ENCODE measurements at places on chromosomes 5 and 9. TPM values are rescaled to one million over a fixed set of nuclear protein-coding genes. Genes with fewer than 3 reads are reported as not detected.

GARIN3 gene
- not detected for polyA plus RNA-seq

PCDHGA2 gene
- polyA plus RNA-seq, result not detected

DNA sequence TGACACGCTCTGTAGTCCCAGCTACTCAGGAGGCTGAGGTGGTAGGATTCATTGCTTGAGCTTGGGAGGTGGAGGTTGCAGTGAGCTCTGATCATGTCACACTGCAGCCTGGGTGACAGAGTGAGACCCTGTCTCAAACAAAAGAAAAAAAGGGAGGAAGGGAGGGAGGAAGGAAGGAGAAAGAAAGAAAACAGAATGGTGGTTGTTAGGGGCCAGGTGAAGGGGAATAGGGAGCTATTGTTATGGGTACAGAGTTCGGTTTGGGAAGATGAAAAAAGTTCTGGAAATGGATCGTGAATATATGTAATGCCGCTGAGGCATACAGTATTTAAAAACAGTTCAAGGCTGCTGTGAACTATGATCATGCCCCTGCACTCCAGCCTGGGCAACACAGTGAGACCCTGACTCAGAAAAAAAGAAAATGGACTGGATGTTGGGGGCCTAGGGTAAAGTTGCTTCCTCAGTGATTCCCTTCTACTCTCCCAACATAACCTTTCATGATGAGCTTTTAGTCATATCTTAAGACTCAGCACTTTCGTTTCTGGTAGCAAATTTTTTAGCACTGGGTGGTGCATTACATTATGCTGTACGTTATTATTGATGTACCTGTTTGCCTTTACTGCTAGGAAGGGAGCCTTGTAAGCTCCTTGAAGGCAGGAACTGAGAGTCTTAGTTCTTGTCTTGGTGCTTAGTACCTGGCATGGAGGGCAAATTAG is 4.0 kb downstream of the CTNNA1 start:
- no peak for DNase-seq

- DNase-seq, result no peak
Observed at GRCh38 chr5:132825033-132825833, 5.2 kb downstream of the SHROOM1 start.

DNA sequence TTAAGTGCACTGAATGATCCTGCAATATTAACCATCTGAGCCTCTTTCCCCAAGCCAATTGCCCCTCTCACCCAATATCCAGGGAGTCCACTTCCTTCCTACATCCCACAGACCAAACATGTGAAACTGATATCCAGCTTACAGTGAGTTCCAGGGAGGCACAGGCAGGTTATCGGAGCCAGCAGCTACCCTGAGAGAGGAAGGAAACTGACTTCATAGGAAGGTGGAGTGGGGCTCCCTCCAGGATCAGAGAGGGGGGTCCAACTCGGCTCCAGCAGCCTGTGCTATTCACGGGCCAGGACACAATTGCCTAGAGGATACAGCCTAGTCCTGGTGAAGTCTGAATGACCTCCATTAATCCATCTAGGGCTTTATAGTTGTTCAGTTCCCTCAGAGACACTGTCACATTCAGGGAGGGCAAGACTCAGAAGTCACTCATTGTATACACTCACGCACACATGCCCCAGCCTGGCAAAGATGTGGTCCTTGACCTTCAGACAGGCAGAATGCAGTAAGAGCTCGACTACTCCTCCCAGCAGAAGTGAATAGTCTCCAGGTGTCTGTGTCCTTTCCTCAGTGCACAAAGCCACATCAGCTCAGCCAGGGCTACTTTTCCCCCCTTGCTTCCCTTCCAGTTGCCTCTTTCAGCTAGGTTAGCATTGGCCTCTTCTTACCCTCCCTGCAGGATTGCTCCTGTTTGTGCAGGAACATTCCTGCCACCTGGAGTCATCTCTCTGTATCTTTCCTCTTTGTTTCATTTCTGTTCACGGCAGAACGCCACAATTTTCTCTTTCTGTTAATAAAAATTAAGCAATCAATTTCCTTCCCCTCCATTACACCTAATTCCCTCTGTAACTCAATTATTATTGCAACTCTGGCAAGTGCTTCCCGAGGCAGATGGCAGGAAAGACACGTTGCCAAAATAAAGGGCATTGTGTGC is 501.7 kb downstream of the ARHGEF28 start:
- DNase-seq, result no peak

GRCh38 chr5:45601424-45601823 is 94.8 kb downstream of the HCN1 start:
- no peak for DNase-seq

DNA sequence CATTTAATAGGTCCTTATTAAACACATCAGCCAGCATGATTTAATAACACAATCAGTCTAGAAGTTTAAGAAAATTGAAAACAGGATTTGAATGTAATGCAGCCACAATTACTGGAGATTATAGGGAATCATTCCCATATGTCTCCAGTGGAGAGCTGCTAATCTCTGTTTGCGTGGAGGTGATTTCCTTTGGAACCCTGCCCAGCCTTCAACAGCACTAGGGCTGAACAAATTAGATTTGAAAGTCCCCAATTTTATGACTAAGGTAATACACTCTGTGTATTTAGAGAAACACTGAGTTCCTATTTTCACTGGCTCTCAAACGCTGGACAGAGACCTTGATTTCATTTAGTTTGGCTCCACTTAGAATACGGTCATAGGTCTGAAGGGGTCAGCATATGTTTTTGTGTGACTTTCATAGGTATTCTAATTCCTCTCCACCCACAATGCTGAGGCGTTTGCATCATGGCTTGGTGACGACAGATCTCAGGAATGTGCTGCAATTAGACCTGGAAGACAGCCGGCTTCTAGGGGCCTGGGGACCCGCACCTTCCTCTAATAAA is 508.3 kb downstream of the EBF1 start:
- no peak for DNase-seq

GRCh38 chr9:123478967-123479602 is 123.1 kb downstream of the CRB2 start:
- DNase-seq, result no peak

- no peak for DNase-seq
Observed at GRCh38 chr9:104319685-104320084, 184.4 kb upstream of the OR13F1 start.

GRCh38 chr5:112636751-112637150 is 100.9 kb upstream of the APC start:
- DNase-seq, result no peak

GRCh38 chr5:151002681-151003502 is 17.5 kb upstream of the GPX3 start:
- DNase-seq, result no peak

- DNase-seq, result no peak
Observed at GRCh38 chr5:145479271-145479670, 355.9 kb downstream of the PRELID2 start.

DNA sequence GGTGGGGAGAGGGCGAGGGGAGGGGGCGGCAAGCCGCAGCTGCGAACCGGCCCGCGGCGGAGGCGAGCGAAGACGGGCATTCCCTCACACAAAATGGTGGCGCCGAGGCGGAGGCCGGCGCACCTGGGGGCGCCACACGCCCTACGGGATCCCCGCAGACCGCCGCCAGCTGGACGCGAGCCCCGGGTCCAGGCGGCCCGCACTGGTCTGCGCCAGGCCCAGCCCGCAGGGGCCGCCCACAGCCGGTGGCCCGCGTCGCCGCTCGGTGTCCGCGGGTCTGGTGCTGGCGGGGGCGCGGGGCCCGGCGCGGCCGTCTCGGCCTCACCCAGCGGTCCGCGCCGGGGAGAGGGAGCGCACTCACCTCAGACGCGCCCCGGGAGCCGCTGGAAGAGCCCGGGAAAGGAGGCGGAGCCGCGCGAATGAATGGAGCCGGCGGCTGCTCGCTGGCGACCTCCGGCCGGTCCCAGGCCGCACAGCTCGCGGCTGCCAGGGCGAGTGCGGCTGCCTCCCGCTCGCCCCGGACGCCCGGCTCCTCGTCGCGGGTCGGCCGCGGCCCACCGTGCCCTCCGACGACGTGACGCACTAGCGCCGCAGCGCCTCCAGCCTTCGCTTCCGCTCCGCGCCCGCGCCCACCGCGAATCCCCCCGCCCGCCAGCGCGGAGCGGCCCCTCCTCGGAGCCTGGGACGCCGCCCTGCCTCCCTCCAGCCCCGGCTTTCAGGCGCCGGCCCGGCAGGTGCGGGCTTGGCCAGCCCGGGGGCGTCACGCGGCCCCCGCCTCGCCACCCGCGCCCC is at the start of gene FAM169A:
Gene FAM169A (minus strand): TSS at position 584 of the 792 bp plus-strand sequence. CDS start 24,711 bp downstream, outside the sequence.
- DNase-seq, result peak; percentile 56

All from naive thymus-derived CD8-positive, alpha-beta T cell (primary cell).